Skeletal muscle cell (primary cell): ENCODE measurements at places on chromosomes 6 and 20.
A peak's percentile ranks its signal among the peaks of the same experiment; 100 is the strongest.

- no peak for DNase-seq
These were observed 415.1 kb downstream of the TFAP2A start for GRCh38 chr6:9999796-10000195.

- no peak for DNase-seq
These were observed 187.1 kb upstream of the PHACTR1 start for GRCh38 chr6:12529364-12530019.

- peak; percentile 98 for DNase-seq
These were observed 23.2 kb upstream of the FAM50B start for GRCh38 chr6:3825851-3826581.

DNA sequence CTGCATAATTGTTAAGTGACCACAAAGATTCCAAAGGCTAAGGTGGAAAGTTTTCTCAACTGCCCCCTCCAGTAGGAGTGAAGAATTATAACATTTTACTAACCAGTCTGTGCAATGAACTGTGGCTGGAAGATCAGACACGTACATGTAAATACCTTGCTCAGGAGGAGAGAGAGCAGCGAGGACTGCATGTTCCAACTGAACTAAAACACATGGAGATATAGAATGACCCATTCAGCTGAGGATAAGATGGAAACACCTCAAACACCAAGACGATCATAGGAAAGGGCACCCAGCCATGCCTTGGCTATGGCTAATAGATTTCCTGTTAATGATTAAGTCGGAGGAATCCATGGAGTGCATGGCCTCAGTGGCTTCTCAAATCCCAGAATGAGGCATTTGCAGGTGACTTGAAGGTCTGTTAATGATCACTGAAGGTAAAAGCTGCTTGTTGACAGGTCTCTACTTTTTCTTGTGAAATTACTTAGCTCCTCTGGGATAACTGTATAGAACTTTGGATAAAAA lies 875.6 kb downstream of the TFAP2A start:
- no peak for DNase-seq

DNA sequence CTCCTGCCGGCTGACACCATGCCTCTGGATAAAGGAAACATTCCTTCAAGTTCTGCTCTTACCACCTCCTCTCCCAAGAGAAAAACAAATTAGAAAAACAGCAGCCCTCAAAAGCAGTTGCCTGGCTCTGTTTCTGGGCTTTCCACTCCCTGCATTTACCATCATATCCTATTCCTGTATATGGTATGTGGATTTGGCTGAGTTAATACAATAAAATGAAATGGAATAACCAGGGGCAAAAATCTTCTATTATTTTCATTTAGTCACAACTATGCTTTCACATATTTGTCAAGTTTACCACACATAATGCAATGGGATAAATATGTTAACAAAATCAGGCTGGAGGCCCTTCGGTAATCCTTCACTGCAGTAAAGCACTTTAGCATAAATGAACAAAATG lies 34.3 kb downstream of the COL12A1 start:
- peak; percentile 18 for DNase-seq

- no peak for DNase-seq
These were observed 167.1 kb downstream of the PTPRT start for GRCh38 chr20:43022568-43022967.

GRCh38 chr6:52399511-52400312 lies 20.4 kb upstream of the EFHC1 start:
- DNase-seq: no peak

DNA sequence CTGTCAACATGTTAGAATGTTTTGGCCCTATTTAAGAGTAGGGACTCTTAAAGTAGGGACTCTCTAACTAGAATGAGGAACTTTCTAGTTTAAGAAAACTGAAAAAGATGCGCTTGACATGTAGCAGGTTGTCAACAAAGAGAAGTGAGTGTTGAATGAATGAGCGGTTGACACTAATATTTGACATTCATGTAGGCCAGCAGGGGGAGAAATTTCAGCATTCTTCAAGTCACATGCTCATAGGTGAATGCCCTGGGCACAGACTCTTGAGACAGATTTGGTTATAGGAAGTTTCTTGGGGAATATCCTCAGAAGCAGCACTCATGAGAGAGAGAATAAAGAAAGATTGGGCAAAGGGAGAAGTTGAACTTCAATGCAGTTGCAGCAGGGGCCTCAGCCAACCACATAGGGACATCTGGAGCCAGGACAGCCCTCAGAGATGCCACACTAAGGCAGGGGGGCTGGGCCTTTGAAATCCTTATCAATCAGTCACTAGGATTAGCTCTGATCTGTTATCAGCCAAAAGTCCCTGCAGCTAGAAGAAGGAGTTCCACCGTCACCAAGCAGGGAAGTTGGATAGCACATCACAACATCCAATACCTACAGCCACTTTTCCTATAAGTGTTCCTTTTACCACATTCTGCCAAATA lies 145.1 kb upstream of the FKBP1C start:
- no peak for DNase-seq

GRCh38 chr20:41118632-41119031 lies 18.7 kb upstream of the PLCG1 start:
- no peak for DNase-seq

- DNase-seq: no peak
These were observed 114.5 kb downstream of the FYN start for GRCh38 chr6:111758608-111759329.

DNA sequence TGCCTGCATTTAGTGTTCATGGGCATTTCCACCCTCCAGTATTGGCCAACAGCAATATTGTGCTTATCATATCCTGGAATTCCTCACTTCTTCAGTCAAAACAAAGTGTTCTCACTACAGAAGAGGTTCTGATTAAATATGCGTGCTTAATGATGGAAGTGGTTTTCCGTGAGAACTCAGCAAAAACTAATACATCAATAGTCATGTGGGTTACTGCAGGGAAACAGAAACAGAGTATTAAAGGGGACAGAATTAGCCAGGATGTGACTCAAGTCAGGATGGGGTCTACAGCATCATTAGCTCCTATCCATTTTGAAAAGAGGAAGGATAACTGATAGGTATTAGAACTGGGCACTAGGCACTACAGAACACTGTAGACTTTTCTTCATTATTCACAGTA lies 384.6 kb downstream of the CDKAL1 start:
- no peak for DNase-seq

GRCh38 chr6:142207265-142207877 lies 60.3 kb downstream of the VTA1 start:
- DNase-seq: no peak

DNA sequence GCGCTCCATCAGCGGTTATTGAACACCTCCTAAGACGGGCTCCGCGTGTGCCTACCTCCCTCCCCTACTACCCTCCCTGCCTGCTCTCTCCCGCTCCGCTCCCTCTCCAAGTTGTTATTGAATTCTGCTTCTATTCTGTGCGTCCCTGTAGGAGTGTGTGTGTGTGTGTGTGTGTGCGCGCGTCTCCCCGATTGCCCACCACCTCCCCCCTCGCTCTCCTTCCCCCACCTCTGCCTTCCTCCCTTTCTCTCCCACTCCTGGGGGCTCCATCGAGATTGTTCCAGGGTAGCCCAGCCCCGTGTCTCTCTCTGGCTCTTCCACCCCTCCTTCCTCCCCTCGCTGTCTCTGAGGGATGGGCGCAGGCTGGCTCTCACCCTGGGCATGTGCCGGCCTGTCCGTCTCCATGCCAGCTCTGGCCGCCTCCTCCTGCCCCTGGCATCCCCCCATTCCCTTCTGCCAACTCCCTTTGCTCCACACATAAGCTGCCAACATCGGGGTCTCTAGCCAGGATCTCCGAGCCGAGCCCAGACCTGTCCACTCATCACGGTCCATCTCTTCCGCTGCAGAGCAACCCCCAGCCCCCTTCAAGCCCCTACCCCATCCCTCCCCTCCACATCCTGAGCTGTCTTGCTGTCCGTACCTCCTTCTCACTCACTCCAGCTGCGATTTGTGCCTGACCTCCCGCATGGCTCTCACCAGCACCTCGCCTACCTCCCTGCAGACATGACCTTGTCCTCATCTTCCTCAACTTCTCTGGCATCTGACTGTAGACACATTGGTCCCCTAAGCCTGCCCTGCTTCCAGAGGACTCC lies 68.5 kb downstream of the SRC start:
- DNase-seq: no peak

DNA sequence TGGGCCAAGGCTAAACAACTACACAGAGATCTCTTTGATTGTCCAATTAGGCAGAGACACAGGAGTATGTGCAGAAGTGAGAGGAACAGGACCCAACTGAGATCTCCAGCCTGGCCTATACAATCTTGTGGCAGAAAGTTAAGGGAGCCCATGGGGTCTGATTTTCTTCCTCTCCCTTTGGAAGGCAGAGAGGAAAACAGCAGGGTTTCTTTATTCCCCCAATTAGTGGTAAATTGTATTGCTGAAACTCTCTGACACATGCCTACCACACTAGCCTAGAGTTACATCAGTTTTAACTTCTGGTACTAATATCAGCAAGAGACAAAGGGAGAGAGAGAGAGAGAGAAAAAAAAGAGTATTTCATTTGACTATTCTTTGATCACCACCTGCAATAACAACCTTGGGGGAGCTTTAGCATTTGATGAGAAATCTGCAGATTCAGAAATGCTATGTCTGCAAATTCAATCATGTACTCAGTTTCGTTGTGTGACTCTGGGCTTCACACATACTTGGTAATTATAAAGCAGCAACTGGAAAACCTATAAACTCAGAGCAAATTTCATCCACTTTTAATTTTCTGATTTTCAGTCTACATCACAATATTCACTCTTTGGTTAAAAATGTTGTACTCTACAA lies 260.3 kb upstream of the SPTLC3 start:
- no peak for DNase-seq

- no peak for DNase-seq
These were observed 14.4 kb upstream of the FOXO3 start for GRCh38 chr6:108546079-108547049.

DNA sequence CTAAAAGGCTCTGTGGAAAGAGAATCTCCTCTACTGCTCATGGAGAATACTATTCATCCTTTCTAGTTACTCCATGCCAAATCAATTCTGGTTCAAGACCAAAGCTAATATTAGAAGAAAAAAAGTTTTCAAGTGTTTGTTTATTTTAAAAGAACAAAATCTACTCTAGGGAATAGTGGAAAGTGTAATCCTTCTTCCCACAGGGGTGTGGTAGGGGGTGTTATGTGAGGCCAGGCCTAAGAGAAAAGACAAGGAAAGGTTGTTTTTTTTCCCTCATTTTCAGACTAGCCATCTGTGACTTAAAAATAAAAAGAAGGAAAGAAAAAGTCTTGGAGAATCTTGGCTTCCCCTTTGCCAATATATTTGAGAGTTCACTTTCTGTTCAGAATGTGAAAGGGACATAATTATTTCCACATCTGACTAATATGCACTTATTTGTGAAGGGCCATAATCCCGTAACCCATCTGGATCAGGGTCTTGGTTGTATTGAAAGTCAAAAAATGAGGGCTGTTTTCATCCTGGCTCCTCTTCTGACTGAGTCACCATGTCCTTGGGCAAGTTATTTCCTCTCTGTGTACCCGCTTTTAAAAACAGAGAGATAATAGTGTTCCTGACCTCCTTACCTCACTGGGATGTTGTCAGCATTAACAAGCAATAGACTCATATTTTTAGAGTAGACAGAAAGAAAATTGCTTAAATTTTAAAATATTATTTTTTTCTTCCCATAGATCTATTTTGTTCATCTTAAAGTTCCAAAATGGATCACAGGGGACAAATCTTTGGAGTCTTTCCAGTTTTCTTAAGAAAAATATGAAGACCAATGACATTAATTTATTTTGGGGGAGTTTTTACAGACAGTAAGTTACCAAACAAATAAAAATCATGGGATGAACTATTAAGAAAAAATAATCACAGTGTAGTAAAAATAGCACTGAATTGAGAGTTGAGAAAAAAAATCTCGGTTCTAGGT lies 233.7 kb downstream of the IBTK start:
- DNase-seq: peak; percentile 81

DNA sequence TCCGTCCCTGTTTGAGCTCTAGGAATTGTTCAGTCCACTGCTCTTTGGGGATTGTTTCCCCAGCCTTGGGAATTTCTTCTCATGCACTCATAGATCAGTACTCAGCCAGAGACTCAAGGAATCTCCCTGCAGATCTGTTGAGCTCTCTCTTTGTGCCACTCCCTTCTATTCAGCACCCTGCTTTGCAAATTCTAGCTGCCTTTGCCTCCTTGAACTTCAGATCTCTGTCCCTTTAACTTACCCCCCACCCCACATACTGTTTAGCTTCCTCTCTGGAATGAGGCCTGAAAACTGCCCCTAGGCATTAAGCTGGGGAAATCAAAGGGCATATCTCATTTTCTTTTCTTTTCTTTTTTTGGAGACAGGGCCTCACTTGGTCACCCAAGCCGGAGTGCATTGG lies 30.5 kb downstream of the QRSL1 start:
- DNase-seq: no peak

DNA sequence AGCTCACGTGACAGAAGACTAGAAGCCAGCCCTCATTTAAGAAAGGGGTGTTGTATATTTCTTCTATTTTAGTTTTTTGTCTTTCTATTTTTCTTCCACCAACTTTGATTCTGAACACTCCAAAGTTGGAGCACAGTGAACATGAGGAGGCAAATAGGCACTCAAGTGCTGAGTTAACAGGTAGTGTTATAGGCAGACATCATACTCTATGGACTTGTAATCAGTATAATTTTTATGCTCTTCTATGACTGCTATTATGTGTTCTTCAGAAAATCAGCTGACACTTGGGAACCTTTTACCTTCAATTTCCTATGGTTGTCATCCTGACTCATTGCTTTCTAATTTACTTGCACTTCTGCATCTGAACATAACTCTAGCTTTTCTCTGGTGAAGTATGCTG lies 396.3 kb upstream of the EYS start:
- no peak for DNase-seq

GRCh38 chr6:72922401-72922800 lies 300.5 kb downstream of the KCNQ5 start:
- DNase-seq: no peak

DNA sequence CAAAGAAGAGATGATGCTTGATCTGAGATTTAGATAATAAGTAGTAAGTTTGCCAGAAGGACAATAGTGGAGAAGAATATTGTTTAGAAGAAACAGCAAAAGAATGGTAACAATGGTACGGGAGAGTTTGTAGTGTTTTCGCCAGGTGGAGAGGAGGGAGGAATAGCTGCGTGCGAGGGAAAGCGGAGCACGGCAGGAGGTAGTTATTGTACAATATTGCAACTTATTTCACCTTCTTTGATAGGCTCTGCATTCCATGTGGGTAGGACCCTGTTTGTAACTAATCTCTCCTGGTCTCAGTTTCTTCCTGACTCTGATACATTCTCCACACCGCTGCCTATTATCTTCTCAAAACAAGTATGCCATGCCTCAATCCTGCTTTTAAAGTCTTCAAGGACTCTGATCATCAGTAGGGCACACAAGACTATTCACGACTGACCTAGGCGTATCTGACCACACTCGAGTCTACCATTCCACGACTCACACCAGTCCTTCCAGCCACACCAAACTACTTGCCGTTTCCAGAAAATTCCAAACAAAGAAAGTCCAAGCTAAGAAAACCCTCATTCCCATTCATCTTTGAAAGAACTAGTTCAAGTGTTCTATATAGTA lies 1.1 kb downstream of the PPIL4 start:
- no peak for DNase-seq

GRCh38 chr20:50276119-50277063 lies 85.8 kb downstream of the CEBPB start:
- DNase-seq: no peak
